ENCODE measurements at places on chromosomes 6 and 20. TPM values are rescaled to one million over a fixed set of nuclear protein-coding genes. Genes with fewer than 3 reads are reported as not detected.
A peak's percentile ranks its signal among the peaks of the same experiment; 100 is the strongest.

GRCh38 chr20:17783671-17784070 lies 83.9 kb downstream of the BANF2 start:
- no peak for DNase-seq
- H3K27me3 ChIP-seq, result peaks cover 6% of the 10 kb centered on the region
- peaks cover 6% of the 10 kb centered on the region for H3K4me1 ChIP-seq
- no peaks in the 10 kb centered on the region for H3K36me3 ChIP-seq
- H3K4me3 ChIP-seq, result no peak overlapping the region
- peak overlapping the region; percentile 45 for H3K27ac ChIP-seq

DNA sequence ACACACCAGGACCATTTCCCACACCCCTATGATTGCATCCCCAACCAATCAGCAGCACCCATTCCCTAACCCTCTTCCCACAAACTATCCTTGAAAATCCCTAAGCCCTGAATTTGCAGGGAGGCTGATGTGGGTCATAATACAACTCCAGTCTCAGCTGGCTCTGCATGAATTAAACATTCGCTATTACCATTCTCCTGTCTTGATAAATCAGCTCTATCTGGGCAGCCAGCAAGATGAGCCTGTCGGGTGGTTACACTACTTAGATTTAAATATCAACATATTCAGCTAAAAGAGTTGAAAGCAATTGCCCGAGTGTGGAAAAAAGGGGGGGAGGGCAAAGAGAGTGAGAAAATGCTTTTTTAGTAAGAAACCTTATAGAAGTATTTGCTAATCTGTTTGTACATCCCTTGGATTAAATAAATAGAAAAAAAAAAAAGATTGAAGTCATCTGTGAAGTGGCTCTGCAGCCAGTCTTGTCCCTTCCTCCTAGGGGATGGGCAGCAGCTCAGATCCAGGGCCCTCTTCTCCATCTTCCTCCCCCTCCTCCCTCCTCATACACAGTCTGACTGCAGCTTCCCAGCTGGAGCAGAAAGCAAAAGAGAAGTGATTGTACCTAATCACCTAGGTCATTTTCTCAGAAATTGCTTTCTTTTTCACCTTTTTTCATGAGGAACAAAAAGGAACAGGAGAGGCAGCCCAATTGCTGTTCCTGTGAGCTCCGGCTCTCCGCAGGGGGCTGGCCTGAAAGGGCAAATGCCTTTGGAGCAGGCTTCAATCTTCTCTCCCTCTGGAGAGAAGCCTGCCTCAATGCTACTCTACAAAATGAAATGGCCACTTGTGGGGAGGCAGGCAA lies 356.6 kb upstream of the SULF2 start:
- peaks cover 55% of the 10 kb centered on the region for H3K27me3 ChIP-seq
- no peaks in the 10 kb centered on the region for H3K36me3 ChIP-seq
- H3K4me1 ChIP-seq, result no peaks in the 10 kb centered on the region
- no peak overlapping the region for H3K27ac ChIP-seq
- no peak for DNase-seq

GRCh38 chr20:50412069-50412468 lies 98.1 kb upstream of the PTPN1 start:
- no peak overlapping the region for H3K4me3 ChIP-seq
- no peaks in the 10 kb centered on the region for H3K4me1 ChIP-seq
- peaks cover 2% of the 10 kb centered on the region for H3K36me3 ChIP-seq
- H3K27ac ChIP-seq, result no peak overlapping the region
- no peak for DNase-seq

DNA sequence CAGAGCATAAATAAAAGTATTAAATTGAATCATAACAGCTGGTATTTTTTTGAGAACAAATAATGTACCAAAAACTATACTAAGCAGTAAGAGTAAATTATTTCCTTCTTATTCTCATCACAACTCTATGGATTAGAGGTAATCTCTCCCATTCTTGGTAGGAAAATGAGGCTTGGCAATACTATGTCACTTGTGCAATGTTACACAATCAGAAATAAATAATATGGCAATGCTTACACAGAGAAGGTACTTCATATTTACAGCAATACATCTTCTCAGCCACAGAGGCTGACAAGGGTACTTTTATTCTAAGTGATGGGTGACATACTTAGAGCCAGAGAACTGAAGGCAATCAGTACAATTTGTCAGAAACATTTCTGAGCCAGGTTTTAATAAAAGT lies 3.9 kb downstream of the DST start:
- no peaks in the 10 kb centered on the region for H3K36me3 ChIP-seq
- H3K27me3 ChIP-seq, result peaks cover 11% of the 10 kb centered on the region
- no peak overlapping the region for H3K27ac ChIP-seq
- H3K4me1 ChIP-seq, result peaks cover 4% of the 10 kb centered on the region

The THBD gene
- total RNA-seq, result 1.0 TPM

DNA sequence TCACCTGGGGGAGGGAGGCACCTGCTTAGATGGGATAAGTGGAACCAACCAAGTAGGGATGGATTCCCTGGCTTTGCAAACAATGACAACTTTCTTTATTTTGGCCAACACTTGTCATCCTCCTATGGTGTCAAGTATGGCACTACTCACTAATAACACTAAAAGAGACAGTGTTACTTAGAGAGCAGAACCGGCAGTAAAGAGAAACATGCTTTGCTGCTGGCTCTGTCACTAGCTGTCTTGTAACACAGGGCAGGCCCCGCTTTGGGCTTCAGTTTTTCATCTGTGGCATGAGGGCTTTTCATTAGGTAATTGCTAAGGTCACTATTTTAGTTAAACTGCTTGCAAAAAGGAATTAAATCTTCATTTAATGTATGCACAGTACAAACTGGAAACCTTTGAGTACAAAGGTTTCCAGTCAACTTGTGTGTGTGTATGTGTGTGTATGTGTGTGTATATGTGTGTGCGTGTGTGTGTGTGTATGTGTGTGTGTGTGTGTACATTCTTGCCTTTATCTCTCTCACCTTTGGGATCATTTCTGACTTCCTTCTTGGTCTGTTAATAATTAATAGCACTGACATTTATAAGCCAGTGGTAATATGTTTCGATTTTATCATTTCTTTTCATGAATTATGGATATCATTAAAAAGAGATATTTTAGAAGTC lies 64.7 kb downstream of the BTBD3 start:
- no peaks in the 10 kb centered on the region for H3K27me3 ChIP-seq
- H3K36me3 ChIP-seq, result no peaks in the 10 kb centered on the region
- no peak overlapping the region for H3K27ac ChIP-seq
- no peak overlapping the region for H3K4me3 ChIP-seq

Data from T-helper 17 cell (primary cell).